ENCODE measurements at places on chromosomes 11 and 22.

DNA sequence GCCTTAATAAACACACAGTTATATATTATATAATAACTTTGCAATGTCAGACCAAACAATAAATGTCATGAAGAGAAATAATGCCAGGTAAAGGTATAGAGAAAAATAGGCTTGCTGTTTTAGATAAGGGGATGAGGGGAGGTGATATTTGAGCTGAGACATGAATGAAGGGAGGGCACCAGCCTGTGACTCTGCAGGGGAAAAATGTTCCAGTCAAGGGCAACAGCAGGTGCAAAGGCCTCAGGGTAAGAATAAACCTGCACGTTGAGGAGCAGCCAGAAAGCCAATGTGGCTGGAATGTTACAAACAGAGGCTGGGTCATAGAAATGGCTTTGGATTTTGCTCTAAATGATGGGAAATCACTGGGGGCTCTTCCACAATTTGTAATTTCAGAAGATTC is 519.6 kb downstream of the SOX6 start:
- no peak for DNase-seq

DNA sequence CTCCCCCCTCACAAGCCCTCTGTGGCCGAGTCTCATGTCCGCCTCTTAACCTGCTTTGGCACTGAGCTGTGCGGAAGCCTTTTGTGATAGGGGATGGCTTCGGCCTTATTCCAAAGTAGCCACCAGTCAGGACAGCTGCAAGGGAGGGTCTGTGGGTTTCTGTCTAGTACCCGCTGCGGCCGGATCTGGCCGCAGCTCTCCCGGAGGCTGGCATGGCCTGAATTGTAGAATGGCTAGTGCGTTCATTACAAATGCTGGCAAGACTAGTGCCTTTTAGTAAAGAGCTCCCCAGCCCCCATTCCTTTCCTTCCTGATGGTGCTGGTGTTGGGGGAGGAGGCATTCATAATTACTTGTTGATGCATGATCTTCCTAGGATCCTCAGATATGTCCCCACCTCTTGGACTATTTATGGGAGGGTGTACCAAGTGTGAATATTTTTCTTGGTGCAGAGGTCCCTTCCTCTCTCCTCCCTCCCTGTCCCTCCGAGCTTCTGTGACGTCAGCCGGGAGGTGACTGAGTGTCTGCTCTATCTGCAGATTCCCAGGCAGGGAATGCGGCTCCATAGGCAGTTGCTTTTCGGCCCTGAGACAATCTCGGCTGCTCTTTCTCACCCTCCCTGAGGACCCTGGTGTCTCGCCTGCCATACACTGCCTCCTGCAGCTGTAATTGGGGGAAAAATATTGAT is 108.7 kb upstream of the E2F8 start:
- no peak for DNase-seq

DNA sequence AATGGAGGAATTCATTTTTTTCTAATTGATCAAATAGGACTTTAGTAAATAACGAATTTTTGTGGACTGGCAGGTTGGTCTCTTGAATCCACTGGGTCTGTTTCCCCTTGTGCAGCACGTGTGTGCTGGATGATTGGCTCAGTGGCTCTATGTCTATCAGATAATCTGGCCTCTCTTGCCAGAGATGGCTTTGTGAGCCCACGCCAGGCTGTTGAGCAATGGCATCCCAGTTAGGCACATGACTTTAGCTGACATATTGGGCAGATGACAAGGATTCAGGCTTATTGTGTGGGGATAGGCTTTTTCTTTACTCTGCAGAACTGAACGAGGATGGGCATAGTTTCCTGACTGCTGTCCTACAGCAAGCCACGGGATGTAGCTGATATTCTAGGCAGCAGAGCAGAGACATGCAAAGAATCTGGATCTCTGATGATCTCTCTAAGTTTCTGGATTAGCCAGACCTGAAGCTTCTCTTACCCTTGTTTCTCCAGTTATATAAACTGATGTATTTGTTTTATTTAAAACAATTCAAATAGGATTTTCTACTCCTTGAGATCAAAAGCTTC is 144.9 kb downstream of the ARHGAP42 start:
- no peak for DNase-seq

DNA sequence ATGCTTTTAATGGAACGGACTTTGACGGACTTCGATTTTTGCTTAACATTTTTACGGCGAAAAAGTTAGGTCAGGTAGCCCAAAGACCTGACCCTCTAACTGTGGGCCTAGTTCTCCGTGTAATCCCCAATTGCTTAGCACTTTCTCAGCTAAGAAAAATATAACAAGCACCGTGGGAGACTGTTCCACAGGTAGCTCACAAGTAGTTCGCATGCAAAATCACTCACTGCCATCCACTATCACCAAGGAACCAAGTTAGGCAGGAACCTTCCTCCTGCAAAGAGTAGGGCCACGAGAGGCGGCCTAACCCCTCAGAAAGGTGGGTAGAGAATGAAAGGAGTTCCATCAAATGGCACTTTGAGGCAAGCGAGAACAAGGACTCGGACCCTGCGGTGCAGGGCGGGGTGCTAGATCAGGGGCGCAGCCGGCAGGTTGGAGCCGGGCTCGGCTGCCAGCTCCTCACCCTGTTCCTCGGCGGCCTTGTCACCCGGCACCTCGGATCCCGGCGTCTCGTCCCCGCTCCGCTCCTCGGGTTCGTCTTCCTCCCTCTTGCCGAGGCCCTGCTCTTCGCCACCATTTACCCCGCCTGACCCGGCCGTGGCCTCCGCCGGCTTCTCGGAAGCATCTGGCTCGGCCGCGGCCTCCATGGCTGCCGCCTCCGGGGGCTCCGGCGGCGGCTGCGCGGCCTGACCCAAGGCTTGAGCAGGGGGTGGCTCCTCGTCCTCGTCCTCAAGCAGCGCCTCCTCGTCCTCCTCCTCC is 922 bp downstream of the HNRNPUL2 start:
- no peak for DNase-seq

DNA sequence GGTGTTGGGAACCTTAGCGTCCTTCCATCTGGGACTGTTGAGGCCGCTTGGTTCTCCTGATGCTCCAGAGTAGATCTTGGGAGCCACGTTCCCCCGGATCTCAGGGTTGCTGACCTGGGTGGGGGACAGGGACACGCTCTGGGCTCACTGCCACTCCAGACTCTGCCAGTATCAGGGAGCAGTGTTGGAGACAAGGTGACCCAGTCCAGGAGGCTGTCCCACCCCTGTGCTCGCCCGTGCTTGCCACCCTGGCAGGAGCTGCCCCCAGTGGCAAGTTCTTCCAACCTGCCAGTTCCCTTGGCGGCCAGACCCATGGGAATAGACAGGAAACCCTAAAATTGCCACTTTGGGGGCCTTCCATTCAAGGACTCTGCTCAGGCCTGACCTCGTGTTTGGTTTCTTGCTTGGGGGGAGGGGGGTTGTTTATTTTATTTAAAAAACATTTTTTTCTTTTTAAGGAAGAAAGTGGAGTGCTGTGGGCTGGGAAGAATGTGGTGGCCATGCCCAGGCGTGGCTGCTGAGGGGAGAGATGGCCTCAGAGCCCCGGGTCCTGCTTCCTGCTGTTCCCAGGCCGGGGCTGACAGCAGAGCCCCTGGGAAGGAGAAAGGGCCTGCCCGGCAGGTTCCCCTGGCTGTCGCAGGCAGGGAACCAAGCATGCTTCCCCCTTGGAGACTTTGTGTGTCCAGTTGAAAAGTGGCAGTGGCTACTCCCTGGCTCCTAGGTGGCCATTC is 7.2 kb downstream of the GRK2 start:
- no peak for DNase-seq

DNA sequence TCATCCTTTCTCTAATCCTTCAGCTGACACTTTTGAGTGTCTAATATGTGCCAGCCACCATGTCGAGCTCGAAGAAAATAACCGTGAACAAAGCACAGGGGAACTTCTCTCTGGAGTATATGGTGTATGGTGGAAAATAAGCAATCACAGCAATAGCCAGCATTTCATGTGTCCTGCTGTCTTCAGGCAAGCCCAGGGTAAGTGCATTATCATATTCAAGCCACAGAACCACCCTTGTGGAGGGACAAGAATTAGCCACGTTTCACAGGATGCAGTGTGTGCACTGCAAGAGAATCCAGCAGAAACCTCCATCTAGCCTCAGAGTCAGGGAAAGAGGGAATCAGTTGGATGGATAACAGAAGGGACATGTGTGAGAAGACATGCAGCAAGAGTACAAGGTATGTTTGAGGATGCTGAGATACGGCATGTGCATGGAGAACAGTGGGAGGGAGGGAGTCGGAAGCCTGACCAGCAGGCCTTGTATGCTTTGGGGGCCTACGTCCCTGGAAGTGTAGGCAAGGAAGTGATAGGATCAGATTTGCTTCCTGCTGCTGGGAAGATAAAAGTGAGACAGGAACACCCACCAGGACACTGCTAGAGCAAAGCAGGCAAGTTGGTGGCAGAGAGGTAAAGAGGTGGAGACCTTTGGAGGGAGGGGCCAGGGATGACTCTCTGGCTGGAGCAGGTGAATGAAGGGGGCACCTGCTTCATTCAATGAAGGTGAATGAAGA is 14.7 kb upstream of the GNAZ start:
- no peak for DNase-seq

GRCh38 chr11:111586388-111586831 is 15.8 kb upstream of the SIK2 start:
- DNase-seq: no peak

DNA sequence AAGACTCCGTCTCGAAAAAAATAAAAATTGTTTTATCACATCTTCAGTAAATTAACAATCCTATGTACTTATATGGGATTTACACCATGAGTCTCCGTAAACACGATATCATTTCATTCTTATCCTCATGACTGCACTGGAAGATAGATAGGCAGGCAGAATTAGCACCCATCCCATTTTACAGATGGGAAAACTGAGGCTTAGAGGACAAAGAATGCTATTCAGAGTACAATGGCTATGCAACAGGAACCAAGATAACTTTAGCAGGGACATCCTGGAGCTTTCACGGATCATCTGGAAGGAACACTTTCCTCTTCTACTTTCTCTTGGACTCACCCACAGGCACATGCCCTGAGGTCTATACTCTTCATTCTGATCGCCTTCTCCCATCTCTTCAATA is 14.6 kb upstream of the SGSM1 start:
- no peak for DNase-seq

- DNase-seq: no peak
These were observed 46.2 kb downstream of the C11orf71 start for GRCh38 chr11:114354076-114354475.

DNA sequence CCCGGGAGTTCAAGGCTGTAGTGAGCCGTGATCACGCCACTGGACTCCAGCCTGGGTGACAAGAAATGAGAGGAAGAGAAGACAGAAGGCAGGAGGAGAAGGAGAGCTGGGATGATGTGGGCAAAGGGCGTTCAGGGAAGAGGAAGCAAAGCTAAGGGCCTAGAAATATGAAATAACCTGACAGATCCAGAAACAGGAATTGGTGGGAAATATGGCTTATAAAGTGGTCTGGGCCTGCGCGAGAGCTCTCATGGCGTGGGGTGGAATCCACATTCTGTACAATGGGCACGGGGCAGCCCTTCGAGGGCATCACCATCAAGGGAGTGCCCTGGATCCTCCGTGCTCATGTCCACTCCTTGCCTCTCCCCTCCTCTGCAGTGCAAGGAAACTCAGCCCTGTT is 46.8 kb upstream of the RASSF10 start:
- DNase-seq: no peak

DNA sequence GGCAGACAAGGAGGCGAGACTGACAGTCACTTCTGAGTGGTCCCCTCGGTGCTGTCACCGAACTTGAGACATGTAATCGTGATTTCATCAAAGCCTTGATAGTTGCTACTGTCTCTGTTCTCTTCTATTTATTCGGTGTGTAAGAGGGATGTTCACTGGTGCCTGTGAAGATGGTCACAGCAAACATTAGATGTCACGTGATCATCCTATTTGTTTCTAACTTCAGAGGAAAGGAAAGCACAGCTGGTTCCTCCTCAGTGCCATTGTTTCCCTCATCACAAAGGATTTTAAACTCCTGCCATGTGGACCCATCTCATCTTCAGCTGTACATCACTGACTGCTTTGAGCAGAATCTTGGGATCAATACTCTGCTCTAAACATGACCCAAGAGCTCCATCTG is 73.1 kb upstream of the CLMP start:
- DNase-seq: no peak

DNA sequence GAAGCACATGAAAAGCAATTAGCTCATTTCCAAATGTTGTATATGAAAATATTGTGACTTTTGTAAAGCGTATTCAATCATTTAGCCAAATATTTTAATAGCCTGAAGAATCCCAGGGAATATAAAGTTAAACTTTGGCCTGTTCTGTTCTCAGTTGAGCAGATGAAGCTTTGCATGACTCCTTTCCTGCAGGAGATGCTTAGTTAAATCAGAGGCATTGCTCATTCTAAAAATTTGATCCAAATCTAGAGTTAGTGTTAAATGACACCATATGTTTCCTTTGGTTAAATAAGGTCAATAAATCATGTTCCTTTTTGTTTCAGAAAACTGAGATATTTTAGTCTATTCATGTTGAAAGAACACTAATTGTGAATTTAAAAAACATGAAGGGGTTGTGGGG is 51.2 kb upstream of the BIRC3 start:
- DNase-seq: no peak

- DNase-seq: no peak
These were observed 107.2 kb downstream of the TSPAN18 start for GRCh38 chr11:44833877-44834452.

DNA sequence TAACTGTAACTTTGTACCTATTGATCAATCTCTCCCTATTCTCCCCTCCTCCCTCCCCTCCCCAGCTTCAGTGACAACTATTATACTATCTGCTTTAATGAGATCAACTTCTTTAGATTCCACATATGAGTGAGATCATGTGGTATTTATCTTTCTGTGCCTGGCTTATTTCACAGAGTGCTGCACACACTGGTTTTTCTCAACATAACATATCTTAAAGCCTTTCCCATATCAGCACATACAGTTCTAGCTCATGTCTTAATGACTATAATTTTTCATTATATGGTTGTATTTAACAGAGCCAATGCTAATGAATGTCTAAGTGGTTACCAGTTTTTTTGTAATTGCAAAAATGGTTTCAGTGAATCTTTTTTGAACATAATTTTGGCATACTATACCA is 340.3 kb upstream of the DDI1 start:
- DNase-seq: no peak
